Activated T-cell treated with anti-CD3 and anti-CD28 coated beads for 4 hours (primary cell): ENCODE measurements at places on chromosomes 4 and X.

DNA sequence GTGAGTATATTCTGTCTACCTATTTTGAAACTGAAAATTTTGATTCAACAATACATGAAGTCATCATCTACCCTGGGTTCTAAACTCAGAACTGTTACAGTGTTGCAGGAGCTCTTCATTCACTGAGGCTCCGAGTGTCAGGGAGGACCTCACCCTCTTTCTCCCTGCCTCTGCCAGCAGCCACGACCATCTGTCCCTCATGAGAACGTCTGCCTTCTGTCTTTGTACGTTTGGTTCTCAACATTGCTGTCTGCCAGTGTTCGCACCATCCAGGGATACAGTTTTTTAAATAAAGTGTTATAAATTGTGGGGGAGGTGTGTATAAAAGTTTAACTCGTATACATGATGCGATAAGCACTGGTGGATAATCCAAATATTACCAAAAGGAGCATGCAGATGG is 55.5 kb downstream of the TRAPPC11 start:
- DNase-seq, result no peak

- no peak for DNase-seq
These were observed 88.3 kb downstream of the NRK start for GRCh38 chrX:105910563-105911105.

DNA sequence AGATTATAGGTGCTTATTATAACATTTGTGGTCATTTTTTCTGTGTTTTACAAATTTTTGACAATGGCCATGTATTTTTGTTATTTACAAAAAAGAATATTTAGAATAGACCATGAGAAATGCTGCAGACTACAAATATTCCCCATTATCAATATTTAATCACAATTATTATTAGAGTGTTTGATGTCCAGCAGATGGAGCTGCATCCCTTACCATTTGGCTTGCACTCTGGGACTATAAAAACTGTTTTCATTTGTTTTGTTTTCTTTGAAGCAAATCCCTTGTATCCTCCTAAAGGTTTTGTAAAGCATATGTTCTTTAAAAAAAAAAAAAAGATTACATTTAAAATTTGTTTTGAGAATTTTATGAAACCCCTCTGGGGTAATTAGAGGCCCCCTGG is 85.6 kb upstream of the CXorf66 start:
- no peak for DNase-seq

GRCh38 chr4:123996718-123997510 is 600.3 kb downstream of the SPRY1 start:
- DNase-seq, result no peak

DNA sequence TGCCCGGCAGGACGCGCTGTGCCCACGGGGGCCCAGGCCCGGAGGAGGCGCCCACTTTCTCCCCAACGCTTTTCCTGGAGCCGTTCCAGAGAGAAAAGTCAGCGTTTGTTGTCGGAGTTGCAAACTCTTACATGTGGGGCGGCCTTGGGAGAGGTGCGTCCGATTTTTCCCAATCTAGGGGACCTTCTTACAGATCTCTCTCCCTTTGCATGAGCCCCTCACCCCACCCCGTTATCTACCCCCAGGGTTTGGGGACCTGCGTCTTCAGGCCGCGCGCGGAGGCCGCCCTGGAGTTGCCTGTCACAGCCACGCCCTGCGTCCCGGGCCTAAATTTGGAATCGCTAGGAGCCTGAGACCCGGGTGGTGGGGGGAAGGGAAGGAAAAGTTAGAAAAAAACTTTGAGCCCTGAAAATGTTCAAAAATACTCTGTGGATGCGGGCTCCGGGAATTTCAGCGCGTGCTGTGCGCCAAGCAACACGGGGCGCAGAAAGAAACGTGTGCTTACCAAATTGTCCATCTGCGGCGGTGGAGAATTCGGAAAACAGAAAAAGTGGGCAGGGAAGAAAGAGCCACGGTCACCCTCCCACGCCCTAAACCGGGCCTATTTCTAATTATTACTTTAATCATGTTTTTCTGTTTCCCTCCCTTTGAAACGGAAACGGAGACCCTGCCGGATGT is 587 bp downstream of the CD99 start:
- DNase-seq, result no peak

DNA sequence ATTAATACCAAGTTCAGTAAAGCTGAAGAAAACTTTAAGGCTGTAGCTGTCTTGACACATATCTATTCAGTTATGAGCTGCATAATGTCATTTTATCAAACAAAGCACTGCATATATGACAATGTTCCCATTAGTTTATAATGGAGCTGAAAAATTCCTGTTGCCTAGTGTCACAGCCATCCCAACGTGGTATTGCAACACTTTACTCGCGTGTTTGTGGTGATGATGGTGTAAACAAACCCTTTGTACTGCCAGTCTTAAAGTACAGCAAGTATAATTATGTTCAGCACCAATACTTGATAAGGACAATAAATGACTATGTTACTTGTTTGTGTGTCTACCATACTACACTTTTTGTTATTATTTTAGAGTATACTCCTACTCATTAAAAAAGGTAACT is 1415.6 kb upstream of the PCDH7 start:
- DNase-seq, result no peak

DNA sequence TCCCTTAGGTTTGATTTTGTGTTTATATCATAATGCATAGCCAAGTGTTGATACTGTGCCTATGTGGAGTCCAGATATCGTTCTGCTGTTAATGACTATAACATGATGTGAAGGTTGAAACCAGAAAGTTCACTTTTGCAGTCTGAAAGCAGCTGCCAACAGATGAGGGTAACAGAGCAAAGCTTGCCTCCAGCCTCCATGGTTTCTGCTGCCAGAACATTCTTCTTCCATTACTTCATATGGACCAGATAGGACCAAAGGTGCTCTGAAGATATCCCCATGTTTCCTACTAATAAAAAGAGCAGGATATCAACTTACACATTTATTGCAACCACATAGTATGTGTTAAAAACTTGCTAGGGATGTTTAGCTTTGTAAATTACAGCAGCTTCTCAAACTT is 394.1 kb downstream of the SPRY1 start:
- DNase-seq, result no peak
